MCF 10A (cell line): ENCODE measurements at places on chromosomes 7 and 10.

DNA sequence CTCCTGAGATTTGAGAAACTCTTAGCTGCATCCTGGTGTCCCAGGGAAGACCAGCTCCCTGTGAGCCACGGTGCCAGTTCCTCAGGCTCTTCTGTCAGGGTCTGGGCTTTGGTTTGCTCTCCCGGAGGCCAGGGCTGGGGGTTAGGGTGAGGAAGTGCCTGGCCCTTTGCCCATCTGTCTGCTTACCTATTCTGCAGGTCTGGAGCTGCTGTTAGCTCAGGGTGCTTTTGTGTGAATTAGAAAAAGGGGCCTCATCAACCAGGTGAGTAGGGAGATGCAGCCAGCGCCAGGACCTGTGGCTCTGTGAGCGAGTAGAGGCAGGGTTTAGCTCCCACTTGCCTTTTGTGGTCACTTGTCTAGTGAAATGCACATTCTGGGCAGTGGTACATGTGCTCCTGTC, 109.4 kb downstream of the DOCK1 start:
- DNase-seq, result no peak

DNA sequence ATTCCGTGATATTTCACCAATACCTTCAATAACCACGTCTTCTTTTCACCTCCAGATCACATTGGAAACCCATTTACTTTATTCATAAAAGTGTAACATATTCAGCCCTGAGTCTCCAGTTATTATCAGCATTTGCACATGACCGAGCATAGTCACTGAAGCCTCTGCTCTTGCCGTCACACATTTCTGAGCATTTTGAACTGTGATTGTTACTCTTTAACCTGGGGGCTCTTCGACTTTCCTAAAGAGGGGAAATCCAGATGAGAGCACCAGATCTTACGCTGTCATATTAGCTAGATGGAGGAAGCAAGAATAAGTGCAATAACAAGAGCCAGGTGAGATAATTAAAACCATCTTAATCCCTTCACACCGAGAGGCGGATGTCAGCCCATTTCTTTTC, 260.0 kb upstream of the NRP1 start:
- no peak for DNase-seq

DNA sequence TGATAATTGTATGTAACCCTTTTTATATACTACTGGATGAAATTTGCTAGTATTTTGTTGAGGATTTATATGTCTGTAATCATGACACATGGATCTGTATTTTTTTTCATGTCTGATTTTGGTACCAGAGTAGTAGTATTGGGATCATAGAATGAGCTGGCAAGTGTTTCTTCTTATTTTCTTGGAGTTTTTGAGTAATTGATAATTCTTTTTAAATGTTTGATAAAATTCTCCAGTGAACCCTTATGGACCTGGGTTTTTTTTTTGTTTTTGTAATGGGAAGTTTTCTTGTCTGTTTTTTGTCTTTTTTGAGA, 28.4 kb downstream of the ZNF33A start:
- no peak for DNase-seq

- DNase-seq, result no peak
These were observed 12.9 kb upstream of the KCP start for GRCh38 chr7:128923411-128923800.
